ENCODE measurements at places on chromosomes 7 and 10.
A peak's percentile ranks its signal among the peaks of the same experiment; 100 is the strongest.

- DNase-seq, result no peak
- peaks cover 9% of the 10 kb centered on the region for H3K27me3 ChIP-seq
- peaks cover 1% of the 10 kb centered on the region for H3K36me3 ChIP-seq
Observed at GRCh38 chr10:117449636-117450035, 74.4 kb upstream of the PDZD8 start.

- H3K27me3 ChIP-seq, result no peaks in the 10 kb centered on the region
- H3K4me1 ChIP-seq, result peaks cover 10% of the 10 kb centered on the region
- H3K4me3 ChIP-seq, result no peak overlapping the region
Observed at GRCh38 chr10:31942892-31943291, 14.3 kb upstream of the ARHGAP12 start.

DNA sequence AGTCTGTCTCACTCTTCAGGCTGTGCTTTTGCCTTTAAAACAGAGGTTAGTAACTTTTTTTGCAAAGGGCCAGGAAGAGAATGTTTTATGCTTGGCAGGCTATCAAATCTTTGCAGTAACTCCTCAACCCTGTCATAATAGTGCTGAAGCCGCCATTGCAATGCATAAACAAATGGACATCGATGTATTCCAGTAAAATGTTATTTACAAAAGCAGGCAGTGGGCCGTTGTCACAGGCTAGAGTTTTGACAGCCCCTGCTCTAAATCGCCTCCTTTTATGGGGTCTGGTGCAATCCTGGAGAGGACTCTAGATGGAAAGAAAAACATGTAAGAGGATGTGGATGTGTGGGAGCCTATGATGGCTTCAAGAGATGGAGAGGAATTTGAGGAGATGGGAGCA lies 568.3 kb downstream of the TYW1 start:
- no peak for DNase-seq
- no peaks in the 10 kb centered on the region for H3K27me3 ChIP-seq
- no peak overlapping the region for H3K27ac ChIP-seq
- H3K36me3 ChIP-seq, result no peaks in the 10 kb centered on the region
- H3K4me3 ChIP-seq, result no peak overlapping the region
- H3K4me1 ChIP-seq, result no peaks in the 10 kb centered on the region

- no peaks in the 10 kb centered on the region for H3K36me3 ChIP-seq
- DNase-seq, result no peak
- H3K4me3 ChIP-seq, result no peak overlapping the region
- no peaks in the 10 kb centered on the region for H3K4me1 ChIP-seq
- no peak overlapping the region for H3K27ac ChIP-seq
Observed at GRCh38 chr10:95542330-95542729, 18.8 kb downstream of the SORBS1 start.

DNA sequence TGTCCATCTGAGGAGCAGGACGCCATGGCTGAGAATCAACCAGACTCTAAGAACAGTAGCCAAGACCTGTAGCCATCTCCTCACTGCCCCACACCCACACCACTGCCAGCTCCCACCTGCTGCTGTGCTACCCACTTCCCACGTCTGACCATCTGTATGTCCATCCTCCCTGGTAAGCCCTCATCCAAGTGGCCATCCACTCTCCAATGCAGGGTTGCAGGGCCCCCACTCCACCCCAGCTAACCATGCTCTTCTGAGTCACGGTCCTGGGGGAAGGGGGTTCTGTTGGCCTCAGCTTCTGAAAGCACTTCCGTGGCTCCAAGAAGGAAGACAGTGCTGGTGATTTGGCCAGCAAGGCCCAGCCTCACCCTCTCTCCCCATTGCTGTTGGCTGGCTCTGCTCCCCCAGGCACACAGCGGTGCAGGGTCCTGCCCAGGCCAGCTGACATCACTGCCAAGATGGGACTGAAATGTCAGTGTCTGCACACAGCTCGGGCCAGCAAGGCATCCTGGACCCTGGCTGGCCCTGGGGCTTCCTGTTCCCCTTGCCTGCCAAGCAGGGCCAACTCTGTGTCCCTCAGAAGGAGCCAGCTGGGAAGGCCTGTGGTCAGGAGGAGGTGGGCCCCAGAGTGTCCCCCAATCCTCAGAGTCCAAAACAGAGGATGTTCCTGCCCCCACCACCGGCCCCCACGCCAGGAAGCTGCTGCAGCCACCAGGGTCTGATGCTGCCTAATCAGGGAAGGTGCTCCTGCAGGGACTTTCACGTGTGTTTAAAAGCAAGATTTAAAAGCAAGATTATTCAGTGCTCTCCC lies 17.5 kb downstream of the RASGEF1A start:
- DNase-seq, result peak; percentile 33
- peaks cover 8% of the 10 kb centered on the region for H3K4me1 ChIP-seq
- H3K27me3 ChIP-seq, result no peaks in the 10 kb centered on the region

GRCh38 chr10:7483848-7484247 lies 73.0 kb upstream of the SFMBT2 start:
- H3K4me1 ChIP-seq, result peaks cover 76% of the 10 kb centered on the region
- H3K27me3 ChIP-seq, result no peaks in the 10 kb centered on the region
- H3K27ac ChIP-seq, result peak overlapping the region; percentile 59
- no peaks in the 10 kb centered on the region for H3K36me3 ChIP-seq
- peak overlapping the region; percentile 11 for H3K4me3 ChIP-seq
- DNase-seq, result no peak

DNA sequence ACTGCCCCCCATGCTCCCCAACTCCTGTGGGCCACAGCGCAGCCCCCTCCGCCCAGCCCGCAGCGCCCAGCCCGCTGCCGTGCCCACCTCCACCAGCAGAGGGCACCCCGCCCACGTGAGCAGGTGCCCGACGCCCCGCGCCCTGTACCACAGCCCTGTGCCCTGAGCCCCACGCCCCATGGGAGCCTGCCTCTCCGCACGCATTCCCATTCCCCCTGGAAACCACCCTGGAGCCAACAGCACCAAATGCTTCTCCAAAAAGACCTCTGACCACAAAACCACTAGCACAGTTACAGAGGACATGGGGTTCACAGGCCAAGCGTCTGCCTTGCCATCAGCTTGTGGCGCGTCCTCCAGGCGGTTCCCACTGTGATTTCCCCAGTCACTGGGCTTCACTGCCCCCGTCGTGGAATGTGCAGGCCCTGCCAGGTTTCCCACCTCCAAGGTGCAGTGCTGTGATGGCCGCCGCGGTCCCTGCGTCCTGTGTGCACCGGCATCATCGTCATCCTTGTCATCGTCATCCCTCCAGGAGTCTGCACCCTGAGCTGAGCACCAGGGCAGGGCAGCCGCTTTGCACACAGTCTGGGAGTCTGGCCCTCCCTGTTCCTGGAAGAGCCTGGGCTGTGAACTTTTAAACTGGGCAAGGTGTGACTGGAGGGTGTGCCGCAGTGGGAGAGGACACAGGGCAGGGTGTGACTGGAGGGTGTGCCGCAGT lies 61.7 kb downstream of the PWWP2B start:
- no peak overlapping the region for H3K27ac ChIP-seq
- H3K4me3 ChIP-seq, result no peak overlapping the region
- DNase-seq, result peak; percentile 60
- no peaks in the 10 kb centered on the region for H3K27me3 ChIP-seq
- peaks cover 2% of the 10 kb centered on the region for H3K4me1 ChIP-seq
